MCF 10A (cell line): ENCODE measurements at places on chromosomes 2 and 18. TPM values are rescaled to one million over a fixed set of nuclear protein-coding genes. Genes with fewer than 3 reads are reported as not detected.

The MOCOS gene
- total RNA-seq: 69.1 and 81.1 TPM in 2 replicates

The BCL11A gene
- 4.3 and 5.3 TPM in 2 replicates for total RNA-seq

The IL36G gene
- total RNA-seq: not detected in 2 replicates

The GRHL1 gene
- 0.96 and 2.0 TPM in 2 replicates for total RNA-seq

The CRYGC gene
- total RNA-seq: not detected in 2 replicates

The SERPINB4 gene
- not detected in 2 replicates for total RNA-seq

The C2orf81 gene
- total RNA-seq: 4.3 and 5.6 TPM in 2 replicates

The SMCHD1 gene
- 43.7 and 50.7 TPM in 2 replicates for total RNA-seq

The GPR45 gene
- not detected in 2 replicates for total RNA-seq

The STRADB gene
- total RNA-seq: 22.9 and 29.8 TPM in 2 replicates

The CMPK2 gene
- total RNA-seq: 0.40 TPM in 1 of 2 replicates, not detected in the other

The CGREF1 gene
- total RNA-seq: 10.9 and 12.9 TPM in 2 replicates

The CYP20A1 gene
- 14.5 and 15.9 TPM in 2 replicates for total RNA-seq

The RHBDD1 gene
- 75.2 and 76.0 TPM in 2 replicates for total RNA-seq

The TMEFF2 gene
- not detected in 2 replicates for total RNA-seq

The HOXD9 gene
- total RNA-seq: not detected in 2 replicates

The IL1F10 gene
- not detected in 2 replicates for total RNA-seq

The CLEC4F gene
- total RNA-seq: not detected in 2 replicates

The NDC80 gene
- total RNA-seq: 20.4 and 29.6 TPM in 2 replicates

The PROM2 gene
- 2.6 and 2.8 TPM in 2 replicates for total RNA-seq

The ALPI gene
- not detected in 2 replicates for total RNA-seq
